ENCODE measurements at places on chromosomes 4 and X. TPM values are rescaled to one million over a fixed set of nuclear protein-coding genes. Genes with fewer than 3 reads are reported as not detected.

GRCh38 chr4:25424539-25425228 lies 47.6 kb downstream of the ANAPC4 start:
- DNase-seq = no peak

GRCh38 chrX:123223859-123224258 lies 39.8 kb downstream of the GRIA3 start:
- no peak for DNase-seq

DNA sequence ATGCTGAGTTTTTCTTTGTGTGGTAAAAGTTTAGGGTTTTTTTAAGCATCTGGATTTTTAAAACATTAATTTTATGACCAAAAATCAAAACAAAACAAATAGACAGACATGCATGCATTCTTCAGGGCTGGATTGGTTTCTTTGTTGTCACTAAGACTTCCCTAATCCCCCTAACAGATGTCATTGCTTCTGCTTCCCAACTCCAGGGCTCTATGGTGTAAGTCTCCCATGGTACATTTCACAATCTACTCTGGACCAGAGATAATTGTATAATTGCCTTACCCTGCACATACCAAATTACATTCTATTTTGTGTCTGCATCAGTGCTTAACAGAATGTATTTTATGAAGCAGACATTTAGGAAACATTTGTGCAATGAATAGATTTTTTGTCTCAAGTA lies 529.1 kb upstream of the SMIM31 start:
- no peak for DNase-seq

The HDAC8 gene
- total RNA-seq = 26.5 TPM

- no peak for DNase-seq
Measured at GRCh38 chr4:157776930-157777528, 395.8 kb downstream of the GASK1B start.

DNA sequence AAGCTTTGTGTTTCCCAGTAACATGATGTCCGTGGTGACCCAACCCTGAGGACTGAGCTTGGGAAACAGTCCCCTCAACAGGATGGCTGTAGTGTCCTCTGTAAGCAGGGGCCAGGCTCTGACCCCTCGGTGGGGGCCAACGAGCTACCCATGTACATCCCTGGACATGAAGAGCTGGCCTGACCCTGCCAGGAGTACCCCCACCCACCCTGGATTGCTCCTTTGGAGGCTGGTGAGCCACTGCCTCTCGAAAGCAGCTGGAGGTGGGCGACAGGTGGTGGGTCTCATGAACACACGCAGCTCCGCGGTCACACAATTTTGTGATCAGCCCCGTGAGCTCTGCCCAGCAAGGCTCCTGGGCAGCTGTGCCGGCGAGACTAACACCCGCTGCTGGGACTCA lies 33.5 kb downstream of the NSG1 start:
- DNase-seq = no peak

The SPIN2A gene
- 0.17 TPM for total RNA-seq

DNA sequence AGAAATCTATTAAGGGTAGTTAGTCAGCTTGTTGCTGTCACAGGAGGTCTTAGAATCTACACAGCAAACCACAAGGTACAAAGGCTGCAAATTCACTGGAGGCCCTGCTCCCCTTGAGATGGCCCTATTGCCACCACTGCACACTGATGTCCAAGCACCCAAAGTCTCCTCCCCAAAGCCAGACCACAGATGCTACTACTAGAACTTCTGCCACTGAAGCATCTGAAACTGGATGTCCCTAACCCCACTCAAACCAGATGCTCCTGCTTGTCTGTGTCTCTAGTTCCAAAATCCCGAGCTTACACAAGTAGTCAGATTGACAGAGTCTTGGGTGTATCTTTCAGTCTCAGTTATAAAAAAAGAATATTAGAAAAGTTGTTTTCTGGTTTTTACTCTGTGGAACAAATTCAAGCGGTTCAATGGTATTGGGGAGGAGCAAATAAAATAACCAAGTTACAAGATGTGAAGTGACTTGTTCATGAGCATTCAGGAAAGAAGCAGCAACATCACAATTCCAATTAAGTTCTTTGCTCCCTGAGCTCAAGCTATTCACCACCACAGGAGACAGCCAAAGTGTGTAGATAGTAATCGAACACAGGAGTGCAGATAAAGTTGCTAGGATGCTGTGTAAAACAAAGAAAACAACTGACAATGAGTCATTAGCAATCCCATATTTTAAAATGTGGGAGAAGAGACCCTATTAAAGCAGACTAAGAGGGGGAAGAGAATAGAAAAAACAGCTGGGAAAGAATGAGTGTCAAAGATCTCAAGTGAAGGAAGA lies 352.3 kb downstream of the PDGFC start:
- no peak for DNase-seq

GRCh38 chrX:98409867-98410266 lies 1526.2 kb downstream of the RPA4 start:
- DNase-seq = no peak

- no peak for DNase-seq
Measured at GRCh38 chrX:123223409-123223808, 39.3 kb downstream of the GRIA3 start.

The SYN1 gene
- total RNA-seq = 0.05 TPM

The SSX1 gene
- not detected for total RNA-seq

DNA sequence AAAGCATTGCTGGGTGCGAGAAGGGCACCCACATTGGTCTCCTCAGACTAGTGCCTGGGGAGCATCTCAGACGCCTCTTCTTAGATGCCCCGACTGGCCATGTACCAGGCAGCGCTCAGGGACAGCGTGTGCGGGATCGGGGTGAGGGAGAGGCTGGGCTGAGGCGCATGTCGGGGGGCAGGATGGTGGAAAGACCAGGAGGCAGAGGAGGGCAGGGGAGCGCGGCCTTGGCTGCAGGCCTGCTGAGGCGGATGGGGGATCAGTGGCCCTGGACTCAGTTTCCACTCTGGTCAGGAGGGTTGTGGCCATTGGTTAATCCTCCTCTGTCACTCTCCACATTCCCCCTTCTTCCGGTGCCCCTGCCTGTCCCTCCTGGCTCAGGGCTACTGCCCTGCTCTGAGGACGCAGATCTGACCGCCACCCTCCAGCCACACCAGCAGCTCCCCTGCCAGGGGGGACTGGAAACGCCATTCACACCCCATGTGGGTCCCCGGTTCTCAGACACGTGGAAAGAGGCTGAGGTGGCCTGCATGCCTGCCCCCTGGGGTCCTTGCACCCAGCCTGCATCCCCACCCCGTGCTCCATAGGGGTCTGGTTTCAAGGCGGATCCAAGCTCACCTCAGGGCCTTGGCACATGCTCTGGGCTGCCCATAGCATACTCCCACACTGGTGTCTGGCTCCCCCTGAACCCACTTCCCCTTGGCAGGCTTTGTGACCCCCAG lies 105.9 kb downstream of the CPZ start:
- no peak for DNase-seq

DNA sequence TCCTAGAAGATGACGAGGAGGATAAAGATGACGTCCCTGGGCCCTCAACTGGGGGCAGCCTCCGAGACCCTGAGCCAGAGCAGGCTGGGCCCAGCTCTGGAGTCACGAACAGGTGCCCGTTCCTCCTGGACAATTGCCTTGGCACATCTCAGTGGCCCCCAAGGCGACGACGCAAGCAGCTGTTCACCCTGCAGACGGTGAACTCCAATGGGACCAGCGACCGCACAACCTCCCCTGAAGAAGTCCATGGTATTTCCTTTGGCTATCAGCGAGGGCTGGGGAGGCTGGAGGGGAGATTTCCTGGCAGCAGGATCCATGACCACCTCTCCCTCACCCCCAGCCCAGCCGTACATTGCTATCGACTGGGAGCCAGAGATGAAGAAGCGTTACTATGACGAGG lies 11.9 kb downstream of the USP11 start:
- no peak for DNase-seq

The STAP1 gene
- not detected for total RNA-seq

DNA sequence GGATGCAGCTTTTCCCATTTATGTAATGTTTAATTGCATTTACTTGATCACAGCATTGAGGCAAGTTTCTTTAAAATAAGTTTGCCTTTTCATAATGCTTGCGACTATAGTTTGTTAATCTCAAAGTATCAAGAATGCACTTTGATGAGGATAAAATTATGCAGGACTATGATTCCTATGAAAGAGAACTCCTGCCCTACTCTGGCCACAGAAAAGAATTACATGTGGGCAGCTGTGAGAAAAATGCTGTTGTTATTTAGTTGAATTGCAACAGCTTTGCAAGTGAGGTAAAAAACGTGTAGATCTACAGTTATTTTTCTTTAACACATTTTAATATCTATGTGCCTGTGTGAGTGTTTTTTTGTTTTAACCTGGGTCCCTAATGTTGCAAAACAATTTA lies 12.5 kb upstream of the OSTC start:
- peak; percentile 18 for DNase-seq

The PDHA1 gene
- 126 TPM for total RNA-seq
